Thoracic aorta (tissue), 2 donors: ENCODE measurements at places on chromosomes 16 and 17. TPM values are rescaled to one million over a fixed set of nuclear protein-coding genes. Genes with fewer than 3 reads are reported as not detected.

DNA sequence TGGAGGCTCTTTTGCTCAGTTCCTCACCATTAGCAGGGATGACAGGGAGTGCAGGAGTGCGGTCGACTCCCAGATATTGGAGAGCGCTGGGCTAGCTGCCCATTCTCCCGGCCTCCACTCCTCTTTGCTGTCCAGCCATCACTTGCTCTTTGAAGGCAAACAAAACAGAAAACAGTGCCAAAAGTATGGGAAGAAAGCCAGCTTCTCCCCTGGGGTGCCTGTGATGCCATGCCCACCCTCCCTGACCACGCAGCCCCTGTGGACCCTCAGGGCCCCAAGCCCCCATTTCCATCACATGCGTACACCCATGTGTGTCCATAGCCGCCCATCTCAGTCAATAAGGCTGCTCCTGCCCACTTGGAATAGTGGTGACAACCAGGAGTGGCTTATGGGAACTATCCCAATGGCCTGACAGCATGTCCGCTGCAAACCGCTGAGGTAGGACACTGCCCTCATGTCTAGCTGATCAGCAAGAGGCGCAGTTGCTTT is 30.0 kb downstream of the MAPT start:
- no peak overlapping the region for H3K27ac ChIP-seq
- DNase-seq, result no peak
- H3K27me3 ChIP-seq, result no peaks in the 10 kb centered on the region
- no peak overlapping the region for H3K4me3 ChIP-seq
- no peaks in the 10 kb centered on the region for H3K36me3 ChIP-seq

GRCh38 chr16:35752773-35753558 is 2293.6 kb downstream of the TP53TG3F start:
- H3K4me1 ChIP-seq, result no peaks in the 10 kb centered on the region
- no peak for DNase-seq
- H3K4me3 ChIP-seq, result no peak overlapping the region
- H3K36me3 ChIP-seq, result no peaks in the 10 kb centered on the region
- H3K27me3 ChIP-seq, result no peaks in the 10 kb centered on the region

CDRT15L2 gene
- not detected for total RNA-seq

DBF4B gene
- total RNA-seq, result 5.7 TPM

GRCh38 chr16:85847036-85847435 is 47.5 kb downstream of the COX4I1 start:
- H3K27ac ChIP-seq, result no peak overlapping the region
- no peak overlapping the region for H3K4me3 ChIP-seq

DNA sequence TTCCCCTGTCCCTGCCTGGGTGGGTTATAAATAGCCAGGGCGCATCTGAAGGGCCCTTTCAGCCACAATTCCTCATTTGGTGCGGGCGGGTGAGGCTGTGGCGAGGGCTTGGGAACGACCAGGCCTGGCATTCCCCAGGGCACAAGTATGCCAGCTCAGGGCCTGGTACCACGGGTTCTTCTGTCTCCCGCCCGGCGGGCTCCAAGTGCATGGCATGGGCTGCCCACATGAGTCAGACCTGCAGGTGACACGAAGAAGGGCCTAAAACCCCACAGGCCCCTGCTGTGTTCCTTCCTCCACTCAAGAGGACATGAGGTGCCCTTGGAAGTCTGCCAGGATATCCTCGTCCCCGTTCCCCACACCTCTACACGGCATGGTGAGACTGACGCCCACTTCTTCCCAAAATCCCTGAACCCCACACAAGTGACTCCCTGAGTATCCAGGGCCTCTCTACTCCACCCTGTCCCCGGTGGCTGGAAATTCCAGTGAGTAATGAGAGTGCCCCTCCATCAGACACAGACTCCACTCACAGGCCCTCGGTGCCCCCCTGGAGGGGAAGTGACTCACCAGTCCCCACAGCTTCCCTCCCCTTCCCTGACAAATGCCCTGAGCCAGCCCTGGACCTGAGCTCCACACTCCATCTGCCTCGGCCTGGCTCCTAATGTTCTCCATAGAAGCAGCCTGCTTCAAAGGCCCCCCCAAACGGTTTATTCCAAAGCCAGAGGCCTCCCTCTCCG is 68.8 kb downstream of the ABR start:
- peaks cover 44% of the 10 kb centered on the region for H3K4me1 ChIP-seq
- H3K36me3 ChIP-seq, result no peaks in the 10 kb centered on the region
- peak; percentile 92 for DNase-seq
- H3K27ac ChIP-seq, result peak overlapping the region; percentile 97

DNA sequence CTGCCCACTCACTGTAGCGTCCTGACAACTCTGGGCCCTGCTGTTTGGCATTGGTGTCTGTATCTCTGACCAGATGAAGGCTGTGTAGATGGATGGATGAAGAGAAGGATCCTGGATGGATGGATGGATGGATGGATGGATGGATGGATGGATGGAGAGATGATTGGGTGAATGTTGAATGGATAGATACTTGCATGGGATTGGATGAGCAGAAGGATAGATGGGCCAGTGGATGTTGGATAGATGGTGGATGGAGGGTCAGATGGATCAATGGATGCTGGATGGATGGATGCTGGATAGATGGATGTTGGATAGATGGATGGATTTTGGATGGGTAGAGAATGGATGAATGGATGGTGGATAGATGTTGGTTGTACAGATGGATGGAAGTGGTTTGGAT is 179.6 kb upstream of the GSE1 start:
- H3K27me3 ChIP-seq, result no peaks in the 10 kb centered on the region
- H3K4me1 ChIP-seq, result peaks cover 15% of the 10 kb centered on the region
- DNase-seq, result no peak
- no peak overlapping the region for H3K4me3 ChIP-seq
- H3K27ac ChIP-seq, result no peak overlapping the region

- H3K4me3 ChIP-seq, result no peak overlapping the region
- H3K36me3 ChIP-seq, result peaks cover 2% of the 10 kb centered on the region
- no peak overlapping the region for H3K27ac ChIP-seq
- no peak for DNase-seq
- H3K4me1 ChIP-seq, result no peaks in the 10 kb centered on the region
- no peaks in the 10 kb centered on the region for H3K27me3 ChIP-seq
Measured at GRCh38 chr17:64192589-64192988, 62.6 kb upstream of the ERN1 start.

DNA sequence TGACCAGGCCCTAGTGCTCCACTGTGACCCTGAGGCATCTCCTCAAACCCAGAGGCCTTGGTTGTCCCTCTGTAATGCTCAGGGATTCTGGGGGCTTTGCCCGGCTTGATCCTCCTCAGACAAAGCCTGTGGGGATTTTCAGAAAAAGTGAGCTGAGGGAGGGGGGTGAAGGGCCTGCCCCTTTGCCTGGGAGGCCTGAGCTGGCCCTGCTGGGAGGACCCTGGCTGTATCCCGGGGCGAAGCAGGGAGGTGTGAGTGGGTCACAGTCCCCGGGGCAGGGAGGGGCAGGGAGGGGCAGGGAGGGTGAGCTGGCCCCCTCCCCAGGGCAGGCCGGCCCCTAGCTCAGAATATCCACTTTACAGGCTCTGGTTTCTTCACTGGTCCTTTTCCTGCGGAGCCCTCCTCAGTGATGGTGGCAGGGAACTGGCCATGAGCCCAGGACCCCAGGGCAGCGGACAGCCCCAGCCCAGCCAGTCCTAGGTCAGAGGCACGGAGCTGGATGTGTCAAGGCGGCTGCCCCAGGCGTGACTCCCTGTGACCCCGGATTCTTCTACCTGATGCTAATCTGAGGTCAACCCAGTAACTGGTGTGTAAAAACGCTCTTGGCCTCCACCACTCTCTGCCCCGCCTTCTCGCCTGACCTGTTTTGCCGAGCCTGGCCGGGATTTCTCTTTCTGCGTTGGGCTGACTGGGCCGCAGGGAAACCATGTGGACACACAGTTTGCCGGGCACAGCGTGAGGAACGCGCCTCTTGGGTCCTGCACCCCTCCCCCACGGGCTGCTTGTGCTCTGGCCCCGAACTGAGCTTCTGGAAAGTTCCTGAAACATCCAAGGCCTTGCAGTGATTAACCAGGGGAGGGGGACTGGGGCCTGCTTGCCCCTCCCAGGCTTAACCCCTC is 5.8 kb upstream of the FASN start:
- H3K4me1 ChIP-seq, result peaks cover 49% of the 10 kb centered on the region
- H3K27ac ChIP-seq, result no peak overlapping the region
- H3K4me3 ChIP-seq, result no peak overlapping the region

- peak overlapping the region; percentile 49 for H3K27ac ChIP-seq
- H3K36me3 ChIP-seq, result peaks cover 2% of the 10 kb centered on the region
- H3K4me3 ChIP-seq, result peak overlapping the region; percentile 80
- DNase-seq, result no peak
- H3K4me1 ChIP-seq, result peaks cover 49% of the 10 kb centered on the region
Measured at GRCh38 chr17:77451894-77452852, 311.4 kb downstream of the SEC14L1 start.

DNA sequence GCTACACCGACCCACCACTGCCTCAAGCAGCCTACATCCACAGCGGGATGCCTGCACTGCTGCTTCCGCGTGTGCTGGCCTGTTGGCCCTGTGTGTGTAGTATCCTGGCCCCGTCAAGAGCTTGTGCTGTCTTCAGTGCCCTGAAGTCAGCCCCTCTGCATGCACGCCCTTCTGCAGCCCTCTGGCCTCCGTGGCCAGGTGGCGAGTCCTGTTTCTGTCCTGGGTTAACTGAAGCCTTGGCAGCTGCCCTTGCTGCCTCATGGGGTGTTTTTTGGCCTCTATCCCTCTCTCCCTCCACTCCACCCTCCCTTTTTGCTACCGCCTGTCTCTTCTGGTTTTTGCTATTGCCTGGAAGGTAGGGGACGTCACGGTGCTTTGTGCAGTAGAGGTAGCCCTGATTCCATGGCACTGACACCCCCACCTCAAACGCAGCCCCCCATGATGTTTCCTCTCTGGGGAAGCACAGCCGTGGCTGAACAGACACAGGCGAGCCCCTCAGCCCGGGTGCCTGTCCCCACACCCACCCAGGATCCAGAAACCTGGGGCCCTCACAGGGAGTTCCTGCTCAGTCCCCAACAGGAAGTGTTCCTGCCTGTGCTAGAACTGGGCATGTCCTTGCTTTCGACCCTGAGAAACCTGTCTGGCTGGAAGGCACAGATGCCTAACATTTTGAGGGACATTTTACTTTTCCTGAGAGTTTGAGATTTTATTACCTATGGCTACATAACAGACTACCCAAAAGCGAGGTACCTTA is 18.8 kb upstream of the AMZ2 start:
- H3K27ac ChIP-seq, result no peak overlapping the region
- no peaks in the 10 kb centered on the region for H3K4me1 ChIP-seq
- no peak overlapping the region for H3K4me3 ChIP-seq
- DNase-seq, result no peak
- H3K27me3 ChIP-seq, result no peaks in the 10 kb centered on the region

WDR90 gene
- total RNA-seq, result 22.7 TPM

RCVRN gene
- total RNA-seq, result 0.14 TPM

HEATR9 gene
- not detected for total RNA-seq

DNA sequence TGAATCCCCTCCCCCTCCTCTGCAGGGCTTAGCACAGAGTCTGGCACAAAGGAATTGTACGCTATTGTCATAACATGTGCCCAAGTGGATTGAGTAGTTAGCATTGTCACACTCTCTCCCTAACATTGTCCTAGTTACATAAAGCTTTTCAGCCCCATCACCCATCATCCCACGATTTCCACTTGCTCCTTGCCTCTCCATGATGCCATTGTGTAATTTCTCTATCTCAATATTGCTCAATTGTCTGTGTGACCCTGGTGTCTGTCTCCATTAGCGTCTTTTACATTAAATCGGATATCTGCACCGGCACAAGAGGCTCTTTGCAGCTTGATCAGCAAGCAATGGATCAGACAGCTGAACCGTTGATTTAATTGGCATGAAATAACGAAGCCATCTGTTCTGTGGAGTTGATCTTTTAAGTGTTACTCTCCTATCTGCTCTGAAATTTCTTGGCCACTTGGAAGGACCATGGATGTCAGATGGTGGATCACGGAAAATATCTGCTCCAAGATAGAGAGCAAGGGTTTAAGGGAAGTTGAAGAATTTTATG is 77.0 kb upstream of the HS3ST4 start:
- H3K4me1 ChIP-seq, result no peaks in the 10 kb centered on the region
- DNase-seq, result no peak
- no peak overlapping the region for H3K27ac ChIP-seq

DNA sequence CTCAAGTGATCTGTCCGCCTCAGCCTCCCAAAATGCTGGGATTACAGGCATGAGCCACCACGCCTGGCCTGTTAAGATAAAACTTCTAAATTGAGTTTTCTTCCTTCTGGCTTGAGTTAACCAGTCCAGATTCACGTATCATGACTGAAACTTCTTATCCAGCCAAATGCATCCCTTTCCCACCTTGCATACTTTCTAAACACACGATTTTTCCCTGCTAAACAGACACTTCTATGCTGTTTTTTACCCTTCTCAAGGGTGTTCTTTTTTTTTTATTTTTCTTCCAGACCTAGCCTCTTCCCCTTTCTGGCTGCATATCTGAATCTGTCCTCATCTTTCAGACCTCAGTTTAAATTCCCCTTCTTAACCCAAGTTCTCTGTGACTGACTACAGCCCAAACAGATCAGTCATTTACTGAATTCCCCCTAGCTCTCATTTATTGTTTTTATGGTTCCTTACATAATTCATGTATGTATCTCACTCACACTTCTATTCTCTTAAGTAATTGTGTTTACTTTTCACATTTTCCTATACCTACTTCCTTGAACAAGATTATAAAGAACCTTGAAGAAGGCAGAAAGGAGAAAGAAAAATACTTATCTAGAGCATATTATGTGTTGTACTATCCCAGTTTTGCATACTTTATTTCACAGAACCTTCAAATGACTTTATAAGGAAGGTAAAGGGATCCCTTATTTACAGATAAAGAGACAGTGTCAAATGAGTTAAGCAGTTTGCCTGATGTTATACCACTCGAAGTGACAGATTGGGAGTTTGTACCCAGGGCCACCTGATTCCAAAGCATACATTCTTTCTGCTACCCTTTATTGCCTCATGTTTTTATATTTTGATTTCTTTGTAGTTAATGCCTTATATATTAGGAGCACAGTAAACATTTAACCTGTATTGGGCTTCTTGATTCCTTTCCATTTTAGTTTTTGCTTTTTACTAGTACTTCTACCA is 5.2 kb downstream of the EVI2B start:
- peaks cover 4% of the 10 kb centered on the region for H3K36me3 ChIP-seq
- peak overlapping the region; percentile 13 for H3K4me3 ChIP-seq
- H3K27ac ChIP-seq, result no peak overlapping the region
- no peaks in the 10 kb centered on the region for H3K27me3 ChIP-seq
- DNase-seq, result no peak
- H3K4me1 ChIP-seq, result no peaks in the 10 kb centered on the region

- no peaks in the 10 kb centered on the region for H3K27me3 ChIP-seq
- no peak for DNase-seq
- H3K4me3 ChIP-seq, result no peak overlapping the region
- H3K4me1 ChIP-seq, result peaks cover 16% of the 10 kb centered on the region
Measured at GRCh38 chr17:27541301-27542023, 85.2 kb downstream of the KSR1 start.
